ENCODE measurements at places on chromosomes 11 and 22.

DNA sequence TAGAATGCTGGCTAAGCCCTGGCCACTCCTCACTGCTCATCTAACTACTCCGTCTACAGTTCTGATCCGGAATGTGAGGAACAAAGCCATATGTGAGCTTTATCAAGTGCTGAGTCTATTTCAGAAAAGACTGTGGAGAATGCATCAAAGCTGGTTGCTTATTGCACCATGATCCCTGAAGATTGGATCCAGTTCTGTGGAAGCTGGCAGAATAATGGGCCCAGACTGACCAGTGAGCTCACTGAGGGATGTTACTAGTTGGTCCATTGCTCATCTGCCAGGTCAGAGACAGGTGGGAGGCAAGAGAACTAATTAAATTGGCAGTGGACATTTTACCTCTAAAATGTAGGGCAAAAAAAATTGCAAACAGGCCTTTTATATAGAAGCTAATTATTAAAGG, 681.3 kb downstream of the NTM start:
- no peak for DNase-seq

DNA sequence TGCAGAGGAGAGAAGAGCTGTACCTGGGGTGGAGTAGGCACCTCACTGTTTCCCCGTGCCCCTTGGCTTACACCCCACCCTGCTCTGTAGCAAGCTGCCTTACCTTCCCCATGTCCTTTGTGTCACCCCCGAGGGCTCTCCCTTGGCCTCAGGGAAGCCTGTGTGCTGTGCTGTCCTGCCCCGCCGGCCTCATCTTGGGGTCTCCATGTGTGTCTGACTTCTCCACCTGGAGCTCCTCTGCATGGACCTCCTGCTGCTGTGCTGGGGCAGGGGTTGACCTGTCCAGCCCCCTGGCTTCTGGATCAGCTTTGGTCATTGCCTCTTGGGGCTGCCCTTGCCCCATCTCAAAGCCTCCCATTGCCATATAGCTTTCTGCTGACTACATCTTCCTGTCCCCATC, 59.8 kb downstream of the OSBP2 start:
- no peak for DNase-seq

GRCh38 chr22:27834364-27835185, 33.0 kb upstream of the MN1 start:
- no peak for DNase-seq

- no peak for DNase-seq
Measured at GRCh38 chr11:35323076-35323868, 96.1 kb downstream of the SLC1A2 start.

DNA sequence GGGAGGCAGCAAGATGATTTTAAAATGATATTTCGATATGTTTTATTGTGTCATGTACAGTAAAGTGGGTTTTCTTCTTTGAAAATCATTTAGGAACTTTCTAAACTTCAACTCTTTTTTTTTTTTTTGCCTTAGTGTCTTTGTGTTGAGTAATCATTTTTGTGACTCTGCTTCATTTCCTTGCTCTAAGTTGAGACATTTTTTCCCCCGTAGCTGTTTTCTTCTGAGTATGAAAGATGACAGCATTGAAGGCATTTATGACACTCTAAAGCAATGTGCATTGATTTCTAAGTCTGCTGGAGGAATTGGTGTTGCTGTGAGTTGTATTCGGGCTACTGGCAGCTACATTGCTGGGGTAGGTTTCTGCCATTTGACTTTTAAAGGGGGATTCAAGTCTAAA, 23.5 kb downstream of the RRM1 start:
- no peak for DNase-seq

GRCh38 chr22:34395370-34395769, 475.1 kb upstream of the LARGE1 start:
- DNase-seq, result no peak

DNA sequence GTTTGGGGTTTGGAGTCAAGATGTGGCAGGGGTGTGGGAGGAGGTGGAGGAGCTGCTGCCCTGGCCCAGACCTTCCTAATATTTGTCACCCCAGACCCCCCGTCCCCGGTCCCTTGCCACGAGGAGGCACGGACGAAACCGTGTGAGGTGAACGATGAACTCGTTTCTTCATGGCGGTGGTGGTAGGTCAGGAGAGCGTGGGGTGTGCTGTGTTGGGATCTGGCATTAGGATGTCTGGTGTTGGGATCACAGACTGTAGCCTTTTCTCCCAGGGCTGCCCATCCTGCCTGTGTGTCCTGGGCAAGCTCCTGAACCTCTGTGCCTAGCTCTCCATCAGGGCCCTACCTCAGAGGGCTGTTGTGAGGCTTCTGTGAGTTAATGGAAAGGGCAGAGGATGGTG, 8.4 kb downstream of the MAPK8IP2 start:
- DNase-seq, result no peak

- no peak for DNase-seq
Measured at GRCh38 chr11:132541794-132542193, 990.5 kb downstream of the OPCML start.
